Transverse colon (tissue), 4 donors: ENCODE measurements at places on chromosomes 16 and 17. TPM values are rescaled to one million over a fixed set of nuclear protein-coding genes. Genes with fewer than 3 reads are reported as not detected.

- DNase-seq = no peak
These were observed 47.0 kb upstream of the GSG1L start for GRCh38 chr16:28110479-28110878.

DNA sequence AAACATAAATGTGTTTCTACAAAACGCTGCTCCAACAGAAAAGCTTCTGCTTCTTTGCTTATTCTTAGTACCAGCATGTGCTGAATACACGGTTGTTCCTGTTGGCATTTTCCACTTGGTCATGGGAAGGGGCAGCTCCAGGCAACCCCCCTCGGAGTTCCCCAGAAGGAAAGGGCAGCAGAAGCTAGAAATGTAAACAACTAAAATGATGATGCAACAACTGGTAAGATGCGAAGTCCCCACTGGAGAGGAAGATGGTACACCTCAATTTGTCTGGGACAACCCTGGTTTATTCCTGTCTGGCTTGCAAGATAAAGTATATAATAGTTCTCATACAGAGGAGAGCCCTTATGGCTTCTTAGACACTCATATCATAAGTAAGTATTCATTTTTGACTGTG, 9.2 kb upstream of the CCL13 start:
- DNase-seq = no peak

ACE gene
- 56.7 TPM for total RNA-seq

- DNase-seq = no peak
These were observed 125.3 kb downstream of the RBFOX3 start for GRCh38 chr17:79485419-79485985.

- no peak for DNase-seq
These were observed 7.1 kb downstream of the LGALS3BP start for GRCh38 chr17:78972507-78973105.

GRCh38 chr17:75646638-75646992, 13.4 kb downstream of the SMIM5 start:
- no peak for DNase-seq
